ENCODE measurements at places on chromosomes 6 and 20.

DNA sequence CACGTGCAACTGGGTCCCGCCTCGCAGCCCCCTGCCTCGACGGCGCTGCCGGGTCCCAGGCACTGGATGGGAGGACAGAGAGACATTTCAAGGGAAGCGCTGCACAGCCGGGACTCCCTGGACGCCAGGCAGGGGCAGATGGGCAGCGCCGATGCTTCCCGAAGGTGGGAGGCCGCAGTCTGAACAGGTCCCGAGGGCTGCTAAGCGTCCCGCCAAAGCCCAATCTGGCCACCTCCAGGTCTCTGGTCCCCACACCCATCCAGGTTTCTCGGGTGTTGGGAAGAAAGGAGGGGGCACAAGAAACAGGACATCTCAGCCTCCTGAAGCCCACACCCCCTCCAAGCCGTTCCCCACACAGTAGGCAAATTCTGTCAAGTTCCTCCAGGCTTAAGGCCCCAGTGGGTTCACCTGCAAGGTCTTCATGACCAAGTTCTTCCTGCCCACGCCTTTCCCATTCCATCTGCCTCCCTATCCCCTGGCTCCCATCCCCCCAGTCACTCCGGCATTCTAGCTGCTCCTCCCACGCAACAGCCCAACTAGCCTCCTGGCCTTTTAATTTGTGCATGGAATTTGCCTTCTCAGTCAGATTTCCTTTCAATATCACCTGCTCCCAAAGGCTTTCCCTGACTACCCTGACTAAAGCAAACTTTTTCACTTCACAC, 5.4 kb upstream of the CPXM1 start:
- DNase-seq: no peak

DNA sequence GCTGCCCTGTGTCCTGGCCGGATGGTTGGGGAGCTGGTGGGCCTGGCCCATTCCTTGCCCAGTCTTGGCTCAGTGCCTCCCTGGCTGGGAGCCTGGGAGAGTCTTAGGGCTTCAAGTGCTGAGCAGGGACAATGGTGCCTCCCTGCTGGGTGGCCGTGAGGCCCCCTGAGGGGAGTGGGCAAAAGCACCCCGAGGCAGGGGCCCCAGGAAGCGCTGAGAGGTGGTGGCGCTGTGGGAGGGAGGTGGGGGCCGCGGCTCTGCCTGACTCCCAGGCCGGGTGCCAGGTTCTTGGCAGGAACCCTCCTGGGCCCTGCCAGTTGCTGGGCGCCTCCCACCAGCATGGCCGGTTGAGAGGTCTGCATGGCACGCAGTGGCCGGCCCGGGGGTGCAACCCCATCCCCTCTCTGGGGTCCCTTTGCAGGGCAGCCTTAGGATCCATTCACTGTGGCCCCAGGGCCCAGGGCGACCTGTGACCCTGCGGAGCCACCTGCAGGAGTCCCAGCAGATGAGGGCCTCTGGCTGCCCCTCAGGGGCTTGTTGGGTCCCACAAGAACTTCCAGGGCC, 9.2 kb upstream of the RPS21 start:
- DNase-seq: no peak

DNA sequence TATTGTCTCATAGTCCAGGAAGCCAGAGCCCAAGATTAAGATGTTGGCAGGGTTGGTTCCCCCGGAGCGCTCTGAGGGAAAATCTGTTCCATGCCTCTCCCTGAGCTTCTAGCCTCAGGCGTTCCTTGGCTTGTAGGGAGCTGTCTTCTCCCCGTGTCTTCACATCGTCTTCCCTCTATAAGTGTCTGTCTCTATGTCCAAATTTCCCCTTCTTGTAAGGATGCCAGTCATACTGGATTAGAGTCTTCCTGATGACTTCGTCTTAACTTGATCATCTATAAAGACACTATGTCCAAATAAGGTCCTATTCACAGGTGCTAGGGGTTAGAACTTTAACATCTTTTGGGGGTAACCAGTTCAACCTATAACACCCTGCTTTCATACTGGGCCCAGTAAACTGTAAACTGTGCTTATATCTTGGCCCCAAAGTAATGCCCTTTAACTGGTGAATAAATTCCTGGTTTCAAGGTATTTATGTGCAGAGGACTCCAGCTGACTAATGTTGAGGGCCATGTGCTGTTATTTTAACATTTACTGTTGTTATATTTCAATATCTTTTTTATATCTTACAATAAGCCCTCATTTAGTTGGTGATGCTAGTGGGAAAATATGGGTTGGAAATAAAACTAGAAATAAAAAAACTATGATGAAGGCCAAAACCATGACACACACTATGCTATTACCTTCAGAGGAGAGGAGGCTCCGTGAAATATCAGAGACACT, 101.7 kb upstream of the IYD start:
- no peak for DNase-seq

GRCh38 chr20:16710781-16711180, 19.0 kb upstream of the SNRPB2 start:
- no peak for DNase-seq

DNA sequence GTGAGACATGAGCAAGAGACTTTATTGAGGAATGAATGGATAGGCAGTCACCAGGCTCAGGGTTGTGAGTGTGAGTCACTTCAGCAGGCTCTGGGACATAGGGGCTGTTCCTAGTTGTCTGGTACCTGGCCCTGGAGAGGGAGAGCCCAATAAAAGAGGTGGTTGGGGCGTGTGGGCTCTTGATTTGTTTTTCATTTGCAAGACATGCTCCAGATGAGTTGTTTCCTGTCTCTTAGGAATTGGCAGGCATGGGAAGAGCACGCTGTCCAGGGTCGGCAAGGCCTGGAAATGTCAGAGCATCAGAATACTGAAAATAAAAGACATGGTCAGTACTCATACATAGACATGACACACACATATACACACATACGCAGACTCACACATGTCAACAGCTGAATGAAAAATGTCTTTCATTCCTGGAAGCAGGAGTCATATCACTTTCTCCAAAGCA, 166.3 kb upstream of the SULF2 start:
- DNase-seq: no peak

DNA sequence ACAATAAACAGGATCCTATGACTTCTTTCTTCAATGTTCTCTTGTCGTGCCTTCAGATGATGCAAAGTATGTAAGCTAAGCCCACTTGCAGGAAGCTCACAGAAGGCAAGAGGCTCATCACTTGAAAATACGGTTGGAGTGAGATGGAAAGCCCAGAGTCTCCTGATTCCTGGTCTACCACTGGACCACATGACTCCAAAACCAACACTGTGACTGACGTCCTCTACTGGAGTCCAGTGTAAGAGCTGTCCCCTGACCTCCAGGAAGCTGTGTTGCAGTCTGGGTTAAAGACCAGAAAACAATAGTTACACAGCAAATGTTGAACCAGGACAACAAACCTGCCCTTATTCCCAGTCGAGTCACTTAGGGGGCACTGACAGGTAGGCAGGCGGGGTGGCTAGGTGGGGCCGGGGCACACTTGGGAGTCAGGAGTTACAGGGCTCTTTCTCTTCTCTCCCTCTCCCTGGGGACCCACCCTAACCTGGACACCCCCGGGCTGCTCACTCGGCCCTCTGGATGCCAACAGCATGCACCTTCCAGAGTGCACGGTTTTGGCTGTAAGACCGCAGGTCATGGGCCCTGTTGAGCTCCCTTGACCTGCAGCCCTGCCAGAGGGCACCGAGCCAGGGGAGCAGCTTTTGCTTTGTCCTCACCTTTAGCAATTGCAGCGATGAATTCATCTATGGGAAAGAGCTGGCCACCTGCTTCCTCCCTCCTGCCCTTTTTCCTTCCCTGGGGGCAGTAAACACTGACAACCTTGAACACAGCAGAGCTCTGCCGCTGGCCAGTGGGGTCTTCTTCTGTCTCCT, 7.4 kb downstream of the PCK1 start:
- DNase-seq: no peak

- no peak for DNase-seq
Measured at GRCh38 chr20:47735412-47736400, 49.6 kb downstream of the SULF2 start.

- no peak for DNase-seq
Measured at GRCh38 chr6:17354700-17355403, 38.5 kb upstream of the CAP2 start.

- no peak for DNase-seq
Measured at GRCh38 chr20:57680934-57681914, 28.6 kb downstream of the PMEPA1 start.

DNA sequence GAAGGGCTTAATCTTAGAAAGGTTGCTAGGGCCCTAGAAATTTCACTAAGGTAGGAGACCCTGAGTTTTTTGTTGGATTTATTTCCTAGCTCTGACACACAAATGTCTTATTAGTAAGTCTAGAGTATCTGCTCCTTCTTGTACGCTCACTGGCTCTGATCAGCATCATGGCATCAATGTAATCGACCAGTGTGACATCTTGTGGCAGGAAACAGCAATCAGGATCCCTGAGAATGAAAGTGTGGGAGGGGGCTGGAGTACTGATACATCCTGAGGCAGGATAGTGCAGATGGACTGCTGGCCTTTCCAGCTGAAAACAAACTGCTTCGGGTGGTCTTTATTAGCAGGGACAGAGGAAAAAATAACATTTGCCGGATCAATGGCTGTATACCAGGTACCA, 10.0 kb upstream of the CST7 start:
- no peak for DNase-seq

Data from stimulated activated CD4-positive, alpha-beta T cell treated with anti-CD3 and anti-CD28 coated beads, Interleukin-1b, Interleukin-23, amount 100 ng/mL, for 24 hours (primary cell).